ENCODE measurements at places on chromosomes 12 and 14.

DNA sequence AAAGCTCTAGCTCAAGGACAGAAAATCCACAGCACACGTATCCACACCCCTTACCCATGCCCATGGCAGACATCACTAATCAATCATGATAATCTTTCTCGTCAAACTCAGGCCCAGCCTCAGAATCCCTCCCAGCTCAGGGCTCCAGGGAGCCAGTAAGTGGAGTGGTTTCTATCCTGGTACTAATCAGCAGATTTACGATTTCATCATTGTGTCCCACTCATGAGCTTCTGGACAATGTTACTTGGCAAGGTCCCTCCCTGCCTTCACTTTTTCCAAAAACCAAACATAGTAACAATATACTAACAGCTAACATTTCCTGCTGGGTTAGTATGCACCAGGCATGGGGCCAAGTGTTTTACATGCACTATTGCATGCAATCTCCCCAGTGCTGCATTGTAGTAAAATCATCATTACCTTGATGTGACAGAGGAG is 45.8 kb upstream of the NCOR2 start:
- no peak for DNase-seq

DNA sequence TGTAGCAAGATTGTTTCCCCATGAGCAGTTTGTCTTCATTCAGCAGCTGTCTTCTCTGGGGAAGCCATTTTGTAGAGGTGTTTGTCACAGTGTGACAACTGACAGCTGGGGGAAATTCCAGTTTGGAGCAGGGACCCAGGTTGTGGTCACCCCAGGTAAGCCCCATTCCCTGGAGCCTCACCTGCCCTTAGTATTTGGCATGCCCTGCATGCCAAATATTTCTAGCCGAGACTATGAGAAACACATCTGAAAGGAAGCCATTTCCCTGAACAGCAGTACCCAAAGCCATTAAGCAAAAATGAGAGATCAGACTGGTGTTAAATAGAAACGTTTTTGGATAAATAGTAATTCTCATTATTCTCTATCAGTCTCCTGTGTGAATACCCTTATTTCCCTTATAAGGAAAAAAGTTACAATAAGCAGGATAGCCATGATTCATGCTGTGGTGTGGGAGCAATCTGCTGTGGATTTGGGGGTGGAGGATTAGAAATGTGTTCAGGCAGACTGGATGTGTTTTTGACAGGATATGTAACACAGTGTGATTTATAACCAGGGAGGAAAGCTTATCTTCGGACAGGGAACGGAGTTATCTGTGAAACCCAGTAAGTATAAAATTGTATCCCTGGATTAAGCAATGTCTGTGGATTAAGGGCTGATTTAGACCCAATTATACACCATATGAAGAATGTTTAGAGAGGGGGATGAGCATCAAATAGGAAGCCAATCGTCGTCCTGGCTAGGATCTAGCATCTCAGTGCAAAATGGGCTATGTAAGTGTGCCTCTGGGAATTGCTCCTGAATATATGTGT is 68.9 kb downstream of the DAD1 start:
- no peak for DNase-seq

GRCh38 chr12:32902287-32902997 is 5.9 kb upstream of the PKP2 start:
- no peak for DNase-seq

DNA sequence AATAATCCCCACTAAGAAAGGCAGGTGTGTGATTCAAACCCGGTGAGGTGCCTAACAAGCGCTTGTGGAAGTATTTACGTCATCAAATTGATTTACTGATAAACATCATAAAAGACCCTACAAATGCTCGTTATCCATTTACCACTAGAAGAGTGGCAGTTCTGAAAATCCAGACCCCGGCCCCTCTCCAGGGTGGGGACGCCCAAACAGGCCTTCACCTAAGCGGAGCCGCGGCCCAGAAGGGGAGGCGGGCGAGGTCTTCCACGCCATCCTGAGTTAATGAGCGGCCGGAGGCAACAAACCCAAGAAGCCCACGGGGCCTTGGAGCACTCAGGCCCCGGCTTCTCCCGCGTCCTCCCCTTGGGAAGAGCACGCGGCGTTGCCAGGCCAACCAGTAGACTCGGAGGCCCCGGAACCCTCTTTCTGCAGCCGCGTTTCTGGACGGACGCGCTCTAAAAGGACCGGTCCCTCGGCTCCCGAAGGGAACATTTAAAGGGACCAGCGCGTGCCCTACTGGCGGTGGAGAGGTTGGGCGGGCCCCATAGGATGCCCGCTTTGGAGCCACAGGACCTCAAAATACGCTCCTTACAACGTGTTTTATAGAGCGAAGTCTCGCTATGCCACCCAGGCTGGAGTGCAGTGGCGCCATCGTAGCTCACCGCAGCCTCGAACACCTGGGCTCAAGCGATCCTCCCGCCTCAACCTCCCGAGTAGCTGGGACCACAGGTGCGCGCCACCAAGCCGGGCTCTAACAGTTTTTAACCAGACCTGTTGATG is 3.5 kb downstream of the PTPN21 start:
- no peak for DNase-seq

DNA sequence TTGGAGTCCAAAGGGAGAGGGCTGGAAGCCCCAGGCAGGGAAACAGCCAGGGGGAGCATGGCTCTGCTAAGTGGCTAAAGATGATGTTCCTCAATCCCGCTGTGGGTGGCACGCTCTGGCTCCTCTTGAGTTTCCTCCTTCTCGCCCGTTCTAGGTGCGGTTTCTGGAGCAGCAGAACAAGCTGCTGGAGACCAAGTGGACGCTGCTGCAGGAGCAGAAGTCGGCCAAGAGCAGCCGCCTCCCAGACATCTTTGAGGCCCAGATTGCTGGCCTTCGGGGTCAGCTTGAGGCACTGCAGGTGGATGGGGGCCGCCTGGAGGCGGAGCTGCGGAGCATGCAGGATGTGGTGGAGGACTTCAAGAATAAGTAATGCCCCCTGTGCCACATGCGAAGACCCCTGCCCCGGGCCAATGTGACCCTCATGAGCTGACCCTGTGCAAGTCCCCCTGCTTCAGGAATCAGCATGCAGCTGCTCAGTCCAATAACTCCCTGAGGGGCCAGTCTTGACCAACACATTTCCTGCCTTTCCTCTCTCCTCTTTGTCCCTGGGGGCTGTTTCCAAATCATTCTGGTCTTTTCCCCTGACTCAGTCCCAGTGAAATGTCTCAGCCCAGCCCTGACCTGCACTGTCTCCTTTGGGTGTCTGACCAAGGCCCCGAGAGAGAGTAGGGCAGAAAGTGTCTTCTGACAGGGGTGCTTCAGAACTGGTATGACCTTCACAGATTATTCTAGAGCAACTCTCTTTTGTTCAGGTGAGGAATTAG is 2.1 kb downstream of the KRT7 start:
- no peak for DNase-seq

DNA sequence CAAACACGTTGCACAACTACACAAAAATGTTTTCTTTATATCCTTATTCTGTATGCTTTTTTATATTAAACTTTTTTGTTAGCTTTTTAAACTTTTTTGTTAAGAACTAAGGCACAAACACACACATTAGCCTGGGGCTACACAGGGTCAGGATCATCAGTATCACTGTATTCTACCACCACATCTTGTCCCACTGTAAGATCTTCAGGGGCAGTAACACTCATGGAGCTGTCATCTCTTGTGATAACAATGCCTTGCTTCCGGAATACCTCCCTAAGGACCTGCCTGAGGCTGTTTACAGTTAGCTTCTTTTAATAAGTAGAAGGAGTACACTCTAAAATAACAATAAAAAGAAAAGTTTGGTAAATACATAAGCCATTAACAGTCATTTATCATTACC is 42.2 kb downstream of the PLEKHA5 start:
- DNase-seq: no peak

- no peak for DNase-seq
Measured at GRCh38 chr14:49893309-49894213, 679 bp downstream of the ARF6 start.

DNA sequence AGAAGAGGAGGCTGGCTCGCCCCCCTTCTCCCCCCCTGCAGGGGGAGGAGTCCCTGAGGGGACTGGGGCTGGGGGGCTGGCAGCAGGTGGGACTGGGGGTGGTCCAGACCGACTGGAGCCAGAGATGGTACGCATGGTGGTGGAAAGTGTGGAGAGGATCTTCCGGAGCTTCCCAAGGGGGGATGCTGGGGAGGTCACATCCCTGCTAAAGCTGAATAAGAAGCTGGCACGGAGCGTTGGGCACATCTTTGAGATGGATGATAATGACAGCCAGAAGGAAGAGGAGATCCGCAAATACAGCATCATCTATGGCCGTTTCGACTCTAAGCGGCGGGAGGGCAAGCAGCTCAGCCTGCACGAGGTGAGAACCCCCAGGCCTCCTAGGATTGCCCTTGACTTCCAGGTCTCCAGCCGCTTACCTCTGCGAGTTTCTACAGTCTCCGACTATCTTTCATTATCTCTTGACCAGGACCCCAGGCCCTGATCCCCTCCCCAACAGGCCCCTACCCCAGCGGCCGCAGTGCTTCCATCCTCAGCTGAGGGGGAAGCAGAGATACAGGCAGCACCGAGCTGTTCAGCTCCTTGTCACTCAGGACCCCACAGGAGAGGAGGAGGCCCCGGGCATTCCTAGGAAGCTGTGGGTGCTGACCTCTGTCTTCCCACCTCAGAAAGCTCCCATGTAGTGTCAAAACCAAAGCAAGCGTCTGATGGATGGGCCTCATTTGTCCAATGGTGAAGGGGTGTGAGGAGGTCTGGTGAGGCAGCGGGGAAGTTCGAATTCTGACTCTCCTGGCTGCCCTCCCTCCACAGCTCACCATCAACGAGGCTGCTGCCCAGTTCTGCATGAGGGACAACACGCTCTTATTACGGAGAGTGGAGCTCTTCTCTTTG is 3.0 kb downstream of the NAB2 start:
- DNase-seq: no peak

DNA sequence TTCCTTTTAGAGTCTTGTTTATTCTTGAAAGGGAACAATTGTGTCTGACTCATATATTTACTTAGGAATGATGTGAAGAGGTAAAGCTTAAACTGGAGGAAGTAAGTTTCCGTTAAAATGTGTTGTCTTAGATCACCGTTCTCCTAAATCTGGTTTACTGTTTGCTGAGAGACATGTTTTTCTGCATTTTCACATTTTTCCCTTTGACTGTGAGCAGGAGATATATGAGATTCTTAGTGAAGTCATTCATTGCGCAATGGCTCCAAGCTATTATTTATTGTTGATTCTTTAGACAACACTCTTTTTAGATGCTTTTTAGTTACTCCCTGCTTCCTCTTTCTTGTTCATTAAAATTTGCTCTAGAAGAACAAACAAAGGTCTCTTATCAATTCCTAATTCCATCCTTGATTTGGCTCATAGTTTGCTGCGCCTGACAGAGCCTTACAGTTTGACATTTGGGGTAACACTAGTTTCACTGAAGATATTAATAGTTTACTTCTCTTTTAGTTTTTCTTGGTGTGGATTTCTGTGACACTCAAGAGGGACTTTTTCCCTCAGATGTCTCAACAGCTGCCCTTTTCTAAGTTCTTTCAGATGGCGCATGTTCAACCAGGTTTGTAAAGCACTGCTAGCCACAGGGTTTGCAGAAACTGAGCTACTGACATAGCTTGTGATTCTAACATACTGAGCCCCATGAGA is 11.4 kb downstream of the CLECL1 start:
- DNase-seq: no peak

DNA sequence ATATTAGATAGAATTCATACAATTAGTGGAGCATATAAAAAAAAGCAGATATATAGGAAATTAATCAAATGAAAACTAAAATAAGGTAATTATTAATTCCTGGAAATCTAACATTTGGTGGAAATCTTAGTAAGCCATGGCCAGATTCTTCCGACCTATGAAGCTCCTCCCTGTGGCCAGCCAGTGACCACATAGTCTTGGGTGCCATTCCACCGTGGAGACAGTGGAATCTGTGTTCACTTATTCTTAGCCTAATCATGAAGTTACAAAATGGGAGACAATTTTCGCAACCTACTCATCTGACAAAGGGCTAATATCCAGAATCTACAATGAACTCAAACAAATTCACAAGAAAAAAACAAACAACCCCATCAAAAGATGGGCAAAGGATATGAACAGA is 241.9 kb upstream of the FLRT2 start:
- DNase-seq: no peak

GRCh38 chr12:49838973-49839633 is 3.8 kb downstream of the BCDIN3D start:
- no peak for DNase-seq

- DNase-seq: peak; percentile 52
Measured at GRCh38 chr12:76158518-76159321, 74.2 kb upstream of the NAP1L1 start.

DNA sequence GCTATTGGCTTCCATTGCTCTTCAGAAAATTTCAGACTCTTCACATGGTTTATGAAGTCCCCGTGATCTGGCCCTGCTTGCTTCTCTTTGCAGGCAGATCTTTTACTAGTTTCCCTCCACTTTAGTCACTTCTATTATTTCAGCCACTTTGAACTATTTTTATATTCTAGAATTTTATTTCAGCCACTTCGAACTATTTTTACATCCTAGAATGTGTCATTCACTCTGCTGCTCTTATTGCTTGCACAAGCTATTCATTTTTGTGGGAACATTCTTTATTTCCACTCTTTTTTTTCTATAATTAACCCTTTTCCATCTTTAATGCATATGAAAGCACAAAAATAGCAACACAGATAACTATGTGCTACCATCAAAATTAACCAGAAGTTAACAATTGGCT is 24.5 kb downstream of the TSHR start:
- DNase-seq: no peak

- no peak for DNase-seq
Measured at GRCh38 chr12:89156340-89156739, 196.0 kb downstream of the DUSP6 start.
